ENCODE measurements at places on chromosomes 1 and 21.

GRCh38 chr1:209537336-209538114 lies 46.0 kb upstream of the CAMK1G start:
- DNase-seq, result no peak

- DNase-seq, result peak; percentile 50
Measured at GRCh38 chr1:91548376-91549040, 47.9 kb downstream of the CDC7 start.

GRCh38 chr1:106290805-106291501 lies 765.5 kb upstream of the PRMT6 start:
- DNase-seq, result no peak

- no peak for DNase-seq
Measured at GRCh38 chr1:161006563-161006962, 14.4 kb downstream of the F11R start.

DNA sequence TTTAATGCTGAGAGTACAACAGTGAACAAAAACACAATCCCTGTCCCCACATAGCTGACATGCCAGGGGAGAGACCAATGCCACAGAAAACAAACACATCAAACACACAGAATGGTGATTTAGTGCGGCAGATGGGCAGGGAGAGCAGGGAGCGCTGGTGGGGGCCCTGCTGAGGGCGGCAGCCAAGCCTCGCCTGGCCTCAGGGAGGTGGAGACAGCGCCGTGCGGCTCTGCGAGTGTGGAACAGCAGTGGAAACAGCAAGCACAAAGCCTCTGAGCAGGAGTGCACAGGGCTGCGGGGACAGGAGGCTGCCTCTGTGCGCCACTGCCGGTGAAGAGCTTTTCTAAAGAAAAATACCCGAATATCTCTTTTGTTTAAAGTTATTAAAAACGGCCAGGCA lies 17.0 kb downstream of the MCM3AP start:
- DNase-seq, result no peak

DNA sequence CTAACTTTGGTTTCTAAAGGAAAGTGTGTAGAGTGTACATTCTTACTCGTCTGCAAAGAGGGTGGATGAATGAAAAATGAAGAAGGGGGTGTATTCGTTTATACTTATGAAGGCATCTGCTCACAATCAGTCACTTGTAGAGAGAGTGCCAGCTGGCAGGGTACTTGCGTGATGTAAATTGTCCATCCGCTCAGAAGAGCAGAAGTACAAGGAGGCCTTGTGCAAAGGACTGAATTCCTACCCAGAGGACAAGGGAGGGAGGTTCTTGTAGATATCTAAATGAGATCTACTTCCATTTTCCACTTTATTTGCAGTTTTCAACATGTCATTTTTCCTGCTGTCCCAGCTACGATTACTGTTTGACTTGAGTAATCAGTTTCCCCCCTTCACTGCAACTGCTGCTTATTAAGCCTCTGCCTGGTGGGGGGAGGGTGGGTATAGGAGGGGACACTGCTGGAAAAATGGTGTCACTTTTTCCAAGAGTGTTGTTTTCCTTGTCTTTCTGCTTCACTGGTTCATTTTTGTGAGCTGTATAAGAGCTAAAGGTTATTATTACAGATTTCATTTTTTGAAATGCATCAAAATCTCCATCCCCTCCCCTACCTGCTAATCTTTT lies 67.3 kb downstream of the LAMC1 start:
- no peak for DNase-seq

- DNase-seq, result no peak
Measured at GRCh38 chr21:43736224-43736883, 17.4 kb downstream of the PDXK start.

GRCh38 chr1:174116042-174116441 lies 43.3 kb upstream of the RABGAP1L start:
- no peak for DNase-seq
